Naive thymus-derived CD8-positive, alpha-beta T cell (primary cell): ENCODE measurements at places on chromosomes 7 and 10.

- no peak for DNase-seq
- peaks cover 21% of the 10 kb centered on the region for H3K36me3 ChIP-seq
- no peak overlapping the region for H3K4me3 ChIP-seq
- no peaks in the 10 kb centered on the region for H3K4me1 ChIP-seq
- no peaks in the 10 kb centered on the region for H3K27me3 ChIP-seq
- H3K27ac ChIP-seq: no peak overlapping the region
These were observed 24.0 kb downstream of the PKD1L1 start for GRCh38 chr7:47924266-47924665.

- peaks cover 4% of the 10 kb centered on the region for H3K4me1 ChIP-seq
- no peaks in the 10 kb centered on the region for H3K36me3 ChIP-seq
- H3K27me3 ChIP-seq: no peaks in the 10 kb centered on the region
- H3K4me3 ChIP-seq: no peak overlapping the region
These were observed 614.7 kb downstream of the PARD3 start for GRCh38 chr10:34200355-34200901.

- peaks cover 16% of the 10 kb centered on the region for H3K27me3 ChIP-seq
- no peaks in the 10 kb centered on the region for H3K4me1 ChIP-seq
- DNase-seq: no peak
- H3K36me3 ChIP-seq: no peaks in the 10 kb centered on the region
- no peak overlapping the region for H3K27ac ChIP-seq
These were observed 83.0 kb upstream of the SEC61G start for GRCh38 chr7:54841772-54842697.

DNA sequence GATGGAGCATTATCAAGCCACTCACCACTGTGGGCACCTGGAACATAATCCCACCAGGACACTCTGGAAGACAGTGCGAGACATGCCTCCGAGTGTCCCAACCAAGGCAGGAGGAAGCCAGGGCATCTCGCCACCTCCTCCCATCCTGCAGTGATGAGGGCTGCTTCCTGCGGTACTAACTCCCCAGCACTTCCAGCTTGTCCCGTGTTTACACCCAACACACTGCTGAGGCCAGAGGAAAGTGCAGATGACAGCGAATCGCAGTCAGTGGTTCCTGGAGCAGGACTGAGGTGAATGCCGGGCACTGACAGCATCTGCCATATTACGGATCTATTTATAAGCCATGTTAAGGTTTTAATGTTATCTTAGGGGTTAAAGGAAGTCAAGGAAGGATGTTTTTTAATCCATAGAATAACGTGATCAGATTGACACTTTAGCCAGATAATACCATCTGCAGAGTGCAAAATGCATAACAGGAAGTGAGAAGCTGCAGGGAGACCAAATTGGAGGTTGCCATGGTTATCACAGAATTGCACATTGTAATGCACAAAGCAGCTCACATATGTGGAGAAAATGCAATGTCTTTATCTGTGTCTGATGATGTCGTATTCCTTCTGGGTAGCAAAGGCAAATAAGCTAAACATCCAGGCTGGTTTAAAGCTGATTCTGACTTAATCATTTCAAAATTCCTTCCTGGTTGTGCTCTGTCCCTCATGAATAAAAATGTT, 314.1 kb upstream of the C7orf33 start:
- no peak for DNase-seq
- H3K36me3 ChIP-seq: no peaks in the 10 kb centered on the region
- no peak overlapping the region for H3K4me3 ChIP-seq
- H3K27me3 ChIP-seq: peaks cover 19% of the 10 kb centered on the region
- H3K27ac ChIP-seq: no peak overlapping the region
- no peaks in the 10 kb centered on the region for H3K4me1 ChIP-seq

- no peaks in the 10 kb centered on the region for H3K4me1 ChIP-seq
- H3K36me3 ChIP-seq: peaks cover 7% of the 10 kb centered on the region
- H3K4me3 ChIP-seq: no peak overlapping the region
These were observed 102.5 kb downstream of the XPNPEP1 start for GRCh38 chr10:109820620-109821405.

GRCh38 chr7:27175626-27176523, 1.8 kb upstream of the HOXA10 start:
- peaks cover 87% of the 10 kb centered on the region for H3K27me3 ChIP-seq
- peaks cover 11% of the 10 kb centered on the region for H3K36me3 ChIP-seq
- no peak overlapping the region for H3K4me3 ChIP-seq
- no peak for DNase-seq
- no peak overlapping the region for H3K27ac ChIP-seq

DNA sequence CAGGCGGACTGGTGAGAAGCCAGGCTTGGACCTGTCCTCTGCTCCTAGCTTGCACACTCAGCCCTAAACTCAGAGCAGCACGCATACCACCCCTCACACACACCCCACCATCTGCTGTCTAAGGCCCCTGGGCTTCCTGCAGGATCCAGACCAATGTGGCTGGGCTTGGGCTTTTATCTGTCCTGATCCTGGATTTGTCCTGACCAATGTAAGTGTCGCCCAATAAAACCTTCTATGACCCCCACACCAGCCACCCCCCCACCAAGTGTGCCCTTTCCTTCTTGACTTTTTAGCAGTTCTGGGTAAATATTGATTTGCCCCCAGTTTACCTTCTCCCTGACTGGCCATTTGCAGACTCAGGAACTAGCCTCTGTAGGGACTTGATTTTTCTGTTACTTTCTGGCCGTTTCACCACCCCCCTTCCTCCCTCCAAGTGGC, 1.7 kb upstream of the HOXA13 start:
- H3K4me1 ChIP-seq: peaks cover 16% of the 10 kb centered on the region
- peaks cover 80% of the 10 kb centered on the region for H3K27me3 ChIP-seq

DNA sequence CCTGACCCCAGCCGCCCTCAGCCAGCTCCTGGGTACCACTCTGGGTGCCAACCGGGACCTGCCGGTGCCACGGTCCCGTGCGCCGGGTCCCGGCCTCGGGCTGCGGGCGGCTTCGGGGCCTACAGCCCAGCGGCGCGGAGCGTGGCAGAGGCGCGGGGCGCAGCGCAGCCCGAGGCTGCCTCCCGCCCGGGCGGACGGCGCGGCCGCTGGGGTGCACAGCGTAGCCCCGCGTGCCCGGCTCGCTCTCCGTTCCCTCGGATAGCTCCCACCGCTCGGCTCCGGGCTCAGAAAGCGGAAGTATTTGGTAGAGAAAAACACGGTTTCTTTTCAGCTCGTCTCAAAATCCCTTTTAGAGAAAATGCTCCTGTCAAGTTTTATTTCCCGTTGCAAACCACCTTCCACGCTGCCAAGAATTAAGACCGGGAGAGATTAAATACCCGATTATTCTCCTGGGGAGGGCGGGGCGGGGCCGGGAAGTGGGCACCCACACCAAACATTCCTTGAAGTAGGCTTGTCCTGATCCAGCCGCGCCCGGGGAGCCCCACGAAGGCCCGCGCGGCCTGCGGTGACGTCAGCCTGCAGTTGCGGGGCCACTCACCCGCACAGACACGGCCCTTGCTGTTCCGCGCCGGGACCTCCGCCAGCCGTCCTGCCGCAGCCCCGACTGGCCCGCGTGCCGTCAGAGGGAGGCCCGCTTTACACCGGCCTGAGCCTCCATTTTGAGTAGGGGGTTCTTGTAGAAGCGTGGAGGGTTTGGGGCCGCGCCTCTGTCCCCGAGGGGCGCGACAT, 7.2 kb downstream of the HOXA13 start:
- DNase-seq: no peak
- H3K4me1 ChIP-seq: peaks cover 18% of the 10 kb centered on the region
- peak overlapping the region; percentile 65 for H3K4me3 ChIP-seq
- peaks cover 99% of the 10 kb centered on the region for H3K27me3 ChIP-seq

DNA sequence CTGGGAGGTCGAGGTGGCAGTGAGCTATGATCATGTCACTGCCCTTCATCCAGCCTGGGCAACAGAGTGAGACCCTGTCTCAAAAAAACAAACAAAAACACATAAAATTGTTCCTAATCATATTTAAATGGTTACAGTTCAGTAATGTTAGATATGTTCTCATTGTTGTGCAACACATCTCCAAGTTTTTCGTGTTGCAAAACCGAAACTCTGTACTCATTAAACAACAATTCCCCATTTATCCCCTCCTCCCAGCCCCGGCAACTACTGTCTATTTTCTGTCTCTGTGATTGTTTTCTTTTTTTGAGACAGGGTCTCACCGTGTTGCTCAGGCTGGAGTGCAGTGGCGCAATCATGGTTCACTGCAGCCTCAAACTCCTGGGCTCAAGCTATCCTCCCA, 16.1 kb upstream of the PRXL2A start:
- H3K36me3 ChIP-seq: no peaks in the 10 kb centered on the region
- H3K27me3 ChIP-seq: peaks cover 3% of the 10 kb centered on the region
- H3K4me1 ChIP-seq: peaks cover 3% of the 10 kb centered on the region
- H3K4me3 ChIP-seq: no peak overlapping the region
- H3K27ac ChIP-seq: no peak overlapping the region

DNA sequence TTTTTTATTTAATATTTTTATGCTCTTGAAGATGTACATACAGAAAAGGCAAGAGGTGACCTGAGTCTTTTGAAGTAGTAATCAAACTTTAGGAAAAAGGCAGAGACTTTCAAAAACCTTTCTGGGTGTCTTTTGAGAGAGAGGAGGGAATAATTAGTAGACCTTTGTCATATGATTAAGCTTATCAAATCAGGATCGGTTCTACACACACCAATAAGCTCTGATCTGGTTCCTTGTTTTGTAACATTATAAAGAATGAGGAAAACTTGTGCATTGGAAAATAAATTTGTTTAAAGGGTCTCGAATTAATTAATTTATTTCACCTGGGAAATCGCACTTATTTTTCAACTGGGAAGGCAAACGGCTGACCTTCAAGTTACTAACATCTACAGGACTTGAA, 11.9 kb downstream of the TWIST1 start:
- H3K4me1 ChIP-seq: peaks cover 2% of the 10 kb centered on the region
- no peak for DNase-seq
- H3K36me3 ChIP-seq: peaks cover 3% of the 10 kb centered on the region
- H3K27me3 ChIP-seq: peaks cover 50% of the 10 kb centered on the region

GRCh38 chr10:91208642-91209041, 11.8 kb upstream of the PCGF5 start:
- no peak overlapping the region for H3K4me3 ChIP-seq
- no peaks in the 10 kb centered on the region for H3K36me3 ChIP-seq
- no peak for DNase-seq
- no peaks in the 10 kb centered on the region for H3K27me3 ChIP-seq

DNA sequence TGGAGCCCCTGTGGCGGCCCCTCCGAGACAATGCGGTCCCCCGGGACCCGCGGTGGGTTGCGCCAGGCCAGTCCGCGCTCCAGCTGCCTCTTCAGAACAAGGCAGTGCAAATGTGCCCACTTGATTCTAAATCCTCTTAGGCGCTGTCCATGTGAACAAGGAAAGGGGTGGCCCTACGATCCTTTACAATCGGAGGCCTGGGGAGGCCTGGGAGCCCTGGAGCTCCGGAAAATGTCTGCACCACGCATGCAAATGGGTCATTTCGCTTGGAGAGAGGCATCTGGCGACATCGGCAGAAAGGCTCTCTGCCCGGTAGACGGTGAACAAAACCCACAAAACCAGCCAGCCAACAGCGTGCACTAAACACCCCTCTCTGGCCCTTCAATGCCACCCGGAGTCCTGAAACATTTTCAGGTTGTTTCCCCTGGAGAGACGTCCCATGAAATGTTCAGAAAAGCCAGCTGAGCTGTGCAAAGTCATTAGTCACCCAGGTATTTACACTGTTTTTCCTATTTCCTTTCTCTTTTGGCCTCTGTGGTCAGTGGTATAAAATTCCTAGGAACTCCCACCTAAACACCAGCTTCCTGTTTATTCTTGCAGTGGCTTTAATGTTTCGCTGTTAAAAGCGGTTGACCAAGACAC, 102.8 kb upstream of the ZNF438 start:
- H3K36me3 ChIP-seq: no peaks in the 10 kb centered on the region
- no peak for DNase-seq
- H3K4me1 ChIP-seq: peaks cover 14% of the 10 kb centered on the region
- H3K27ac ChIP-seq: peak overlapping the region; percentile 89
- H3K4me3 ChIP-seq: peak overlapping the region; percentile 83

DNA sequence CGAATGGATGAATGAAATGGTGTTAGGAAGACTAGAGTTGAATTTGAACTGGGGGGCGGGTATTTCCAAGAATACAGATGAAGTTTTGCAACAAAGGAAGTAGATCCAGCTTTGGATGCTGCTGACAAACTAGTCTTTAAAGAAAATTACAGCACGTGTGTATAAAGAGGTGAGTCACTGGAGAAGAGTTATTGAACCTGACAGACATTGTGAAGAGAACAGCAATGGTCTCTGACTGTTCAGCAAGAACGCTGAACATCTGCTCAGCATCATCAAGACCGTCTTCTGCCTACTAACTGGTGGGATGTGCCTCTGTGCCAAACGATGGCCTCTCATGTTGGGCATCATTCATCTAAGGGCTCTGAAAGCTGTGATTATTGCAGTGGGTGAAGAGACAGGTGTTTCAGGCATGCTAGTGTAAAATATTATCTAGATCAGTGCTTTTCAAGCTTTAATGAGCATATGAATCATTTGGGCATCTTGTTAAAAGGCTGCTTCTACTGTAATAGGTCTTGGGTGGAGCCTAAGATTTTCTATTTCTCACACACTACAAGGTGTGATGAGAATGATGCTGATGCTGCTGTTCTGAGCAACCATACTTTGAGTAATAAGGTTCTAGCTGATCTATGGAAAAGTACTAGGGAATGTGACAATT, 291.3 kb downstream of the PTEN start:
- H3K36me3 ChIP-seq: no peaks in the 10 kb centered on the region
- peaks cover 8% of the 10 kb centered on the region for H3K4me1 ChIP-seq
- H3K27ac ChIP-seq: no peak overlapping the region
- no peak overlapping the region for H3K4me3 ChIP-seq

GRCh38 chr10:93947055-93947454, 46.7 kb upstream of the PLCE1 start:
- no peaks in the 10 kb centered on the region for H3K27me3 ChIP-seq
- H3K27ac ChIP-seq: no peak overlapping the region
- DNase-seq: no peak
- no peak overlapping the region for H3K4me3 ChIP-seq
- no peaks in the 10 kb centered on the region for H3K36me3 ChIP-seq
- H3K4me1 ChIP-seq: no peaks in the 10 kb centered on the region

GRCh38 chr7:27389496-27389895, 146.9 kb downstream of the EVX1 start:
- no peak overlapping the region for H3K4me3 ChIP-seq
- H3K27ac ChIP-seq: no peak overlapping the region
- peaks cover 20% of the 10 kb centered on the region for H3K27me3 ChIP-seq
- H3K4me1 ChIP-seq: no peaks in the 10 kb centered on the region

DNA sequence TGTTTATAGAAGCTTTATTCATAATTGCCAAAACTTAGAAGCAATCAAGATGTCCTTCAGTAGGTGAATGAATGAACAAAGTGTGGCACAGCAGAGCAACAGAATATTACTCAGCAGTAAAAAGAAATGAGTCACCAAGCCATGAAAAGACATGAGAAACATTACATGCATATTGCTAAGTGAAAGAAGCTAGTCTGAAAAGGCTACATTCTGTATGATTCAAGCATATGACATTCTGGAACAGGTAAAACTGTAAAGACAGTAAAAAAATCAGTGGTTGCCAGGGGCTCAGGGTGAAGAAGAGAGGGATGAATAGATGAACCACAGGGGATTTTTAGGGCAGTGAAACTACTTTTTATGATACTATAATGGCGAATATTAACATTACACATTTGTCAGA, 80.9 kb upstream of the APBB1IP start:
- no peaks in the 10 kb centered on the region for H3K36me3 ChIP-seq
- DNase-seq: no peak
- no peak overlapping the region for H3K27ac ChIP-seq
